ENCODE measurements at places on chromosomes 11 and 22.

GRCh38 chr11:15819679-15820286, 536.6 kb downstream of the SOX6 start:
- DNase-seq = no peak

DNA sequence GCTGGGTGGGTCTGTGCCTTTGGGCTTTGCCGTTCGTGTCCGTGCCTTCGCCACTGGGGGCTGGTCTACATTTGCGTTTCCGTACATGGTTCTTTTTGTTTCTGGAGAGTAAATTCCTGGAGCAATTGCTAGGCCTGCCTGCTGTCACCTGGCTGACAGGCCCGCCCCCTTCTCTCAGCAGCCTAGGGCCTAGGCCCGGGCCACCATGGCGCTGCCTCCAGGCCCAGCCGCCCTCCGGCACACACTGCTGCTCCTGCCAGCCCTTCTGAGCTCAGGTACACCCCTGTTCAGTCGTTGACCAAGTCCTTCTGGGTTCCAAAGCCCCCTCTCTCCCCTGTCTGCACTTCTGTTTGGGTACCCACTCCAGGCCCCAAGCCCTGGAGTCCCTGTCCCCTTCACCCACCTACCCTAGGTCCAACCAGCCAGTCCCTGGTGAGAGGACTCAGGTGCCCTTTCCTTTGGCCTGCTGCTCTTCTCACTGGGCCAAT, 649 bp downstream of the TMEM25 start:
- no peak for DNase-seq

DNA sequence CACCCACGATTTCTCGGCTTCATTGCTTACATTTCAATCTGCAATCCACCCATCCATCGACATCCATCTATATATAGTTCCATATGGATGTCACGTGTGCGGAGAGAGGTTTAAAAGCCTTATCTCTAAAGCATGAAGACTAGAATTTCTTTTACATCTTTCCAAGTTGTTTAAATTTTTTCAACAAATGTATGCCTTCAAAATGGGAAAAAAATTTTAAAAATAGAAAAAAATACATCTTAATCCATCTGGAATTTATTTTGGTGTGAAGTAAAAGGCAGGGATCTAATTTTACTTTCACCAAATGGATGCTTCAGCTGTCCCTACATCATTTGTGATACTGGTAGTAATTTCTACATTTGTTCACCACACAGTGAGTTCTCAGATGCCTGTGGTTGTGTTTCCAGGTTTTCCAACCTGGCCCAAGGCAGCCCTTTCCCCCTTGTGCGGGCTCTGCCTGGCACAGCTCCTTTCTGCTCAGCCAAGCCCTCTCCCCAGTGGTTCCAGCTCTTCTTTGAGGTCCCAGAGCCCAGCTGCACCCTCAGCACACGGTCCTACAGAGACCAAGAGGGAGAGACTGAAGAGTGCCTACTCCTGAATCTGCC, 37.6 kb upstream of the KLHL35 start:
- DNase-seq = no peak

GRCh38 chr11:57662893-57663292, 5.0 kb upstream of the ZDHHC5 start:
- DNase-seq = no peak

GRCh38 chr11:70666311-70666710, 268.0 kb downstream of the CTTN start:
- DNase-seq = no peak
